ENCODE measurements at places on chromosomes 4 and X. TPM values are rescaled to one million over a fixed set of nuclear protein-coding genes. Genes with fewer than 3 reads are reported as not detected.

DNA sequence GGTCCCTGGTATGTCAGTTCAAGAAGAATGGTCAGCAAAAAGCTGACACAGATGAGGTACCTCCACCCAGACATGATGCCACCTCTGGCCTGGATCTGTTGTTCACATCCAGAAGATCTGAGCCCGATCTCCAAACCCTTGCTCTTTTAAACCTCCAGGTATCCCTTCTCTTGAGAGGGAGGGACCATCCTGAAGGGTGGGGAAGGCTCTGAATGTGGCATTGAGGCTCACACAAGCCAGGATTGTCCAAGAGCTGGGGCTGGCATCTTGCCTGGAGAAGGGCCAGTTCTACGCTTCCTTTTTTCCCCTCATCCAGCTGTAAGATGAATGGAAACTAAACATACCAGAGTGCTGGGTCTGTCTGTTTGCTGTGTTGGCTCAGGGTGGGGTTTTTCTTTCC lies at the start of gene ITIH6:
Gene ITIH6, minus strand, starts transcription at position 119 of the 400 bp plus-strand sequence. Its CDS starts 45 bp downstream, at position 74.
- no peaks in the 10 kb centered on the region for H3K4me1 ChIP-seq
- H3K27me3 ChIP-seq = no peaks in the 10 kb centered on the region
- no peak for DNase-seq
- H3K27ac ChIP-seq = no peak within 1 kb of the TSS

The PNMA5 gene
- polyA plus RNA-seq = 0.69 TPM

The DCAF8L2 gene
- polyA plus RNA-seq = 0.03 TPM

The TRIM75 gene
- polyA plus RNA-seq = 0.04 TPM

The TLR2 gene
- 12.1 TPM for polyA plus RNA-seq
